ENCODE measurements at places on chromosomes 5 and 9. TPM values are rescaled to one million over a fixed set of nuclear protein-coding genes. Genes with fewer than 3 reads are reported as not detected.

Gene OBP2B
- not detected for total RNA-seq

Gene SLC4A9
- total RNA-seq: not detected

Gene GARIN3
- total RNA-seq: not detected

Gene MARCOL
- not detected for total RNA-seq

Gene SV2C
- not detected for total RNA-seq

Gene ESM1
- total RNA-seq: not detected

Gene TXN
- total RNA-seq: 1,301 TPM

Gene SLC34A1
- total RNA-seq: not detected

Gene PCDHGB4
- total RNA-seq: 0.88 TPM

Gene SPATA31A5
- total RNA-seq: not detected

Gene RHOBTB3
- 7.9 TPM for total RNA-seq

Gene HSPB3
- total RNA-seq: not detected

Gene SHOC1
- not detected for total RNA-seq

Gene TBCA
- 288 TPM for total RNA-seq

Gene CXCL14
- total RNA-seq: 0.12 TPM

Gene TEK
- 0.15 TPM for total RNA-seq

Gene INSYN2B
- 0.64 TPM for total RNA-seq

Gene ADGRV1
- 0.76 TPM for total RNA-seq

Gene RNF130
- 32.2 TPM for total RNA-seq

Gene CRHBP
- 0.14 TPM for total RNA-seq

Gene IL4
- not detected for total RNA-seq

Gene PDE8B
- 1.3 TPM for total RNA-seq

Gene PCDHA8
- 0.10 TPM for total RNA-seq

Data from A549 treated with DMSO at 1 μM for 4 hours (cell line).